ENCODE measurements at places on chromosomes 12 and 14.

- DNase-seq: no peak
These were observed 33.7 kb downstream of the NRDE2 start for GRCh38 chr14:90297876-90298629.

- no peak for DNase-seq
These were observed 114.8 kb upstream of the DIO3 start for GRCh38 chr14:101446387-101446969.

DNA sequence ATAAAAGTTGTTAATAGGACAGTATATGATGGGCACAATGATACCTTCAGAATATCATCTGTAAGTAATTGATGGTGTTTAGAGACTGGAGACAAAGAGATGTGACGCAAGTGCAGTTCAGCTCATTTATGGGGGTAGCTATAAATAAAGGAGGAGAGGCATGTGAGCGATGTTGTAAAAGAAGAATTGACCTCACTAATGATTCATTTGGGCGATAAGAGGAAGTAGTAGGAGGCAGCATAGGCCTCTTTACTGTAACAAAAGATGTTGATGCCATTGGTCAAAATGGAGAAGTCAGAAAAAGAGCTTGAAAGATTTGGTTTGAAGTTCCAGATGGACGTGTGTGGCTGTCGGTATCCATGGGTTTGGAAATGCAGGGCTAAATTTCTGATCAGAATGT is 70.0 kb downstream of the FLRT2 start:
- DNase-seq: no peak

DNA sequence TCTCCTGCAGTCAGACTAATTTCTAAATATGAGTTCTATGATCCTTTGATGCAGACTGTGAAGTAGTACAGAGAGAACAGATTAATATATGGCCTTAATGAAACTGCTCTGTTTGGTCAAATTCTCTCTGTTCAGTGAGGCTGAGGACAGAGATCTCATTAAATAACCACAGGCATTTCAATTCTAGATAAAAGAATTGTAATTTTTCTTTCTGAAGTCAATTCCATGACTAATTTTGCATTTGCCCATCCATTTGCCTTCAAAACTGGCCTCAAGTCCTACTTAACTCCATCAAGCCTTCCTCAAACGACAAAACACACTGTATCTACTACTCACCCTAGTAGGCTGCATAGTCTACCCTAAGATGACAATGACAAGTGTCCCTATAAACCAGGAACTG is 67.1 kb downstream of the DUSP16 start:
- no peak for DNase-seq

- no peak for DNase-seq
These were observed 51.7 kb upstream of the MYF6 start for GRCh38 chr12:80655751-80656150.

DNA sequence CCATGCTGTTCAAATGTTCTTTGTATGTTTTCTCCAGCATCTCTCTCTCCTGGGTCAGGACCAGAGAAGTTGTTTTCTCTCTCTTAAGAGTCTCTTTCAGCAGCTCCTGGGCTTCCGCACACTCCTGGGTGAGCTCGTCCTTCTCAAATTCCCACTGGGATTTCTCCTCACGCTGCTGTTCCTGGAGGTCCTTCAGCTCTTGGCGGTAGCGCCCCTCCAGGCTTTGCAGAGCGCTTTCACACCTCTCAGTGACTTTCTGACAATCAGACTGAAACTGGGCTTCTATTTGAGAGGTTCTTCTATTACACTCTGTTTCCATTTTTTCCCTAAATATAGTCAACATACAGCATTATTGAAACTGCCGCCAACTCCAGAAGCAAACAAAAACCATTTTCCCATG is 72.7 kb downstream of the NIN start:
- no peak for DNase-seq

- DNase-seq: no peak
These were observed 115.1 kb upstream of the PTPRB start for GRCh38 chr12:70752327-70752726.

DNA sequence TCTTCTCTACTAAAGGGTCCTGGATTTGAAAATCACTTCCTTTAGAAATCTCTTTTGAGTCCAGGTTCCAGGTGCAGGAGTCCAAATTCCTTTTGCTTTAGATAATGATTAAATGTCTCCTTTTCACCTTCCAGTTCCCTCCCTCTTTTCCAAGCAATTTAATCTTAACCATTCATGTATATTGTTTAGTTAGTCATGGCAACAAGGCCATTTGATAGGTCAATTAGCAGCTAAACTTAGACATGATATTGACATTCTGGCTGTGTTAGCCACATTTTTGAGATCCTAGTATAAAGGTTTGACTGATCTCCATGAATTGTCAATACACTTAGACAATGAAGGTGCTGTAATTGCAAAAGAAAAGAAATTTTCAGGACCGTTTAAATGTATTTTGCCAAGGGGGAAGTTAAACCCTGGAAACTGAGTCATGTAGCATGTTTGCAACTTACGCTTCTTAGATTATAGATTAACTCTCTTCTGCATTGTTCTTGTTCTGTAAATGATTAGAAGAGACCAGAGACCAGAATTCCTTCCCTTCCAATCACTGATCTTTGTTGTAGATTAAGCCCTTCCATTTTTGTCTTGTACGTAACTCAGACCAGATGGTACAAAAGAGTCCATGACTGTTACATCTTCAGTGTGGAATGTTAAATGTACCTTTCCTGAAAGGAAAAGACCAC is 12.4 kb upstream of the C12orf75 start:
- no peak for DNase-seq

- DNase-seq: no peak
These were observed 63.7 kb downstream of the NTN4 start for GRCh38 chr12:95726903-95727302.

- DNase-seq: no peak
These were observed 132.4 kb downstream of the GPR65 start for GRCh38 chr14:88137327-88137726.

GRCh38 chr12:100303831-100304230 is 36.9 kb downstream of the SCYL2 start:
- no peak for DNase-seq

- no peak for DNase-seq
These were observed 4.9 kb upstream of the ESRRB start for GRCh38 chr14:76371066-76371465.

DNA sequence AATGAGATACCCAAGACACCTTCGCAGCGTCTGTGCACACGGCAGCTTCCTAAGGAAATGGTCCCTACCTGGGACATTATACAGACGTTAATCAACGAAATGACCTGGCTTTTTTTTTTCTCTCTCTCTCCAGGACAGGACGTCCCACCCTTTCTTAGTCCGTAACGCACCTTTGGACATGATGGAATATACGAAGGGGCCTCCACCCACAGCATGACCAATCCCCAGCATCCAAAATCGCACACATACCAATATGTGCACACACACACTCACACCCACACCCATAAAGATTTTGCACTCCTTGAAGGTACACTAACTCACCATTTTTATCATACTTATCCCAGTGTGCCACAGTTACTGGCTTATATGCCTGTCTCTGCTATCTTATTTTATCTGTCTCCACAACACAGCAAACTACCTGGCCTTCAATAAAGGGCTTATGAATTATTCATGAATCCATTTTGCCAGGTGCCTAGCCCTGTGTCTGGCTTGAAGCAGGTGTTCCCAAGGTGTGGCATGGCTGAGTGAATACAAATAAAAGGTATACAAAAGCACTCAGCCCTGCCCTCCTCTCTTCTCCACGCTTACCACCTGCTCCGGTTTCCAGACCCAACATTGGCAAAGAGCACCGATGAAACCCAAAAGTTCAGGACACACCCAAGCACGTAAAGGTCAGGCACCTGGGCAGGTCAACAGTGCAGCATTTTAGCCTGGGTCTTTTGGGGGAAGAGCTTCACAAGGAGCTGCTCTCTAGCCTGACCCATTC is 2.2 kb downstream of the SCNN1A start:
- DNase-seq: no peak

- DNase-seq: no peak
These were observed 34.7 kb upstream of the CDKN3 start for GRCh38 chr14:54362089-54362504.

- DNase-seq: no peak
These were observed 1312.9 kb upstream of the FLRT2 start for GRCh38 chr14:84217066-84217465.

GRCh38 chr14:44505588-44505987 is 1.5 kb downstream of the FSCB start:
- no peak for DNase-seq

GRCh38 chr12:75933101-75933500 is 98.5 kb downstream of the PHLDA1 start:
- DNase-seq: no peak

GRCh38 chr14:60166142-60166541 is 944 bp upstream of the DHRS7 start:
- DNase-seq: no peak

GRCh38 chr12:41930866-41931437 is 213.7 kb downstream of the GXYLT1 start:
- DNase-seq: no peak

DNA sequence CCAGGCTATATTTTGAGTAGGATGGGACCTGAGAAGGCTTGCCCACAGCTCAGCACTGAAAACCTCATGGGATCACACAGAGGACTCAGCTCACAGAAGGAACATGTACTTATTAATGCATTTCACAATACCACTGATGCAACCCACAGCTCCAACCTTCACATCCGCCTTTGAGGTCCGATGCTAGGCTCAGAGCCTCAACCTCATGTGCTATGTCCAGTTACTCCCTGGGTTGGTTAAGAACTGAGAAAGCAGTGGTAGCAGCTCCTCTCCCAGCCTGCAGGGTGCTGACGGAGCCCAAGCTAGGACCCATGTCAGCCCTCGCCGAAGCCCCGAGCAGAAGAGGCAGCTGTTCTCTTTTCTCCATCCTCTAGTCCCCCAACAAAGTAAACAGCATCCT is 52.9 kb downstream of the SPTB start:
- no peak for DNase-seq

DNA sequence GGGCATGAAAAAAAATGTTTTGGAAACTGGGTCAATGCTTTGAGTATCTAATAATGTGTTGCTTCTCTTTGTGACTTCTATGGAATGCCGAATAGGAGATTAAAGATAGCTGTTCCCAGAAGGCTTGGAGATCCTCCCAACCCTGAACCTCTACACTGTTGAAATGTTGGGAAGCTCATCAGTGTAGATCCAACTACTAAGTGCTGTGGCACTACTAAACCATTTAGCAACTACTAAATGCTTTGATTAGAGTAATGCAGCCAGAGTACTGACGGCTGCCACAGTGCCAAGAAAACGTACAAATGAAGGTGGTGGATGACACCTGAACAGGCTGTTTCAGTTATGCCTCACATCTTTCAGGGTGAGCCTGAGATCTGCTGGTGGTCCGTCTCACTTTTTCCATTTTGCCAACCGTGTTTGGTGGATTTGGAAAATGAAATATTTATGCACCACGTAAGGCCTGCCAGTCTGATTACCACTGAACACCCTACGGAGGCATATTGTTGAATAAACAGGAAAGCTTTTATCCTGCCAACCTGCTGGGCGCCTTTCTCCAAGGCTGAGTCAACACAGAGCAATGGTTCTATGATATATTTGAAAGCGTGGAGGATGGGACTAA is 938.0 kb upstream of the FLRT2 start:
- DNase-seq: no peak
